SK-N-DZ (cell line): ENCODE measurements at places on chromosomes 16 and 17.

DNA sequence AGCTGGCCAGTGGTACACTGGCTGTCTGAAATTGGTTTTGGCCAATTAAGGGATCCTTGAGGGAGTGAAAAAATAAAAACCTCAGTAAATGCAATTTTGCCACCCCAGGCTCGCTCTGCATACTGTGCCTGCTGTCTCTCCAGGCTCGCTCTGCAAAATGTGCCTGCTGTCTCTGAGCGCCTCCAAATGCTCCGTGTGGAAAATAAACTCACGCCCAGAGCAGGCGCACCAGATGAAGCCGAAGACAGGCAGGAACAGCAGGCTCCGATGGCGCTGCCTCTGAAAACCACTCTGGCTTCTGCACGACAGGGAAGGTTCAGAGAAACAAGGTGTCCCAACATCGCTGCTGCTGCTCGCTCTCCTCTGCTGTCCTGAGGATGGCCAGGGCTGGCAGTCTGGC lies 29.1 kb downstream of the SNN start:
- no peak for DNase-seq

- DNase-seq, result no peak
Measured at GRCh38 chr17:17497065-17497844, 1.1 kb upstream of the RASD1 start.

GRCh38 chr16:17921357-17921978 lies 415.1 kb downstream of the NPIPA8 start:
- peak; percentile 10 for DNase-seq

DNA sequence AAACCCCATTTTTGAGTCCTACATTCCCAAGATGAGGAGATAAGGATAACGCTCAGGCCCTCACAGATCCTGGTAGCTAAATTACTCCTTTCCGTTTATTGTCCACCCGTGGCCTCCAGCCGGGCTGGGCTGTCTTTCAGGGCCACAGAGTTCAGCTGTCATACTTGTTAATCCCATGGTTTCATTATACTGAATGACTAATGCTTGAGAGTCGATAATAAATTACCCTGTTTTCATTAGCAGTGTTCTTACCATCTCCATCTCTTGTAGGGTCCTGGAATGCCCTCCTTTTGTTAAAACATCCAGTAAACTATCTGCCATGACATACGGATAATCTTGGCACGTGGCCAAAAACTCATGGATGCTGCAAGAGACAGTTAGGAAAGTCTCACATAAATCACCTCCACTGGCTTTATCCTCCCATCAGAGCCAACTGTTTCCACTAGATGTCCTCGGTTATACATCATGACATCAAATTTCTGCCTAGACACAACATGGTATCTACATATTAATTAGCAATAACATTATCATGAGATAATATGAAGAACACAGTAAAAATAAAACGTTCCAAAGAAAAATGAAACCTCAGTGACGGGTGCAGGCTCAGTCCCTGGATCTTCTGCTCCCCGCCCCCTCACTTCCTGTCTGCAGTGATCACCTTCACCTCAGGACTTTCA lies 45.3 kb downstream of the BRD7 start:
- no peak for DNase-seq

DNA sequence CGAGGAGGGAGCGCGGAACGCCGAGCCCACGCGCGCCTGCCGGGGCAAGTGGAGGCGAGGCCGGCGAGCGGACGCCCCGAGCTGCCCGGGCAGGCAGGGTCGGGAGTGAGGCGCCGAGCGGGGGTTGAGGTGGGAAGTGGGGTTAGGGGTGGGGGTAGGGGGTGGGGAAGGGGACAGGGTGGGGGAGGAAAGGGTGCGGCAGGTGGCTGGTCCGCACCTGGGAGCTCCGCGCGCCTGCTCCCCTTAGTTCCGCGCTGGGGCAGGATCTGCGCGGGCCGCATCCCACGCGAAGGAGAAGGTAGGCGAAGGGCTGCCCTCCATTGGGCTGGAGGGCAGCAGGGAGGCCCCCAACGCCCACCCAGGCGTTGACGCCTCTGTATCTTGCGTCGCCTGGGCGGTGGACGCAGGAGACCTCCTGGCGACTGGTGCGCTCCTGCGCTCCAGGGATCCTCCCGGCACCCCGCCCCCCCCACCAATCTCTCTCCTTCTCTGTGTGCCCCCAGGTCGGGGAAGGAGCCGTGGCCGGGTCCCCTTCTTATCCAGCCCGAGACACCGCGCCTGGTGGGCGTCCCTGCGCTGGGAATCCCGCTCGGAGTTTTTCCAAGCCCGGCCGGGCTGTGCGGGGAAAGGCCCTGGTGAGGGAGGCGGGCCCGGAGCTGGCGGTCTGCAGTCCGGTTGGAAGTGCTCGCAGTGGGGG lies 51.3 kb upstream of the AMZ2 start:
- no peak for DNase-seq

DNA sequence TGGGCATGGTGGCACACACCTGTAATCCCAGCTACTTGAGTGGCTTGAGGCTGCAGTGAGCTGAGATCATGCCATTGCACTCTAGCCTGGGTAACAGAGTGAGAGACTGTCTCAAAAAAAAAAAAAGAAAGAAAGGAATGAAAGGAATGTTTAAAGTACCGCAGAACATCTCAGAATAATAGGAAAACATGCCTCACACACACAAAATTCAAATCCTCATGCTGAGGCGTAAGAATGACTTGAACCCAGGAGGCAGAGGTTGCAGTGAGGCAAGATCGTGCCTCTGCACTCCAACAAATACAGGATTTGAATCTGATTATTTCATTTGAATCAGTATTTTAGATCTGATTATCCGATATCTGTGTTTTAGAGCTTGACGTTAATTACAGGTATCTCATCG lies 21.3 kb upstream of the GAA start:
- DNase-seq, result no peak

- no peak for DNase-seq
Measured at GRCh38 chr16:68860978-68861892, 17.9 kb downstream of the TANGO6 start.

GRCh38 chr16:55263271-55264250 lies 60.4 kb upstream of the IRX6 start:
- no peak for DNase-seq

GRCh38 chr17:58586009-58586644 lies 71.7 kb upstream of the MTMR4 start:
- no peak for DNase-seq

DNA sequence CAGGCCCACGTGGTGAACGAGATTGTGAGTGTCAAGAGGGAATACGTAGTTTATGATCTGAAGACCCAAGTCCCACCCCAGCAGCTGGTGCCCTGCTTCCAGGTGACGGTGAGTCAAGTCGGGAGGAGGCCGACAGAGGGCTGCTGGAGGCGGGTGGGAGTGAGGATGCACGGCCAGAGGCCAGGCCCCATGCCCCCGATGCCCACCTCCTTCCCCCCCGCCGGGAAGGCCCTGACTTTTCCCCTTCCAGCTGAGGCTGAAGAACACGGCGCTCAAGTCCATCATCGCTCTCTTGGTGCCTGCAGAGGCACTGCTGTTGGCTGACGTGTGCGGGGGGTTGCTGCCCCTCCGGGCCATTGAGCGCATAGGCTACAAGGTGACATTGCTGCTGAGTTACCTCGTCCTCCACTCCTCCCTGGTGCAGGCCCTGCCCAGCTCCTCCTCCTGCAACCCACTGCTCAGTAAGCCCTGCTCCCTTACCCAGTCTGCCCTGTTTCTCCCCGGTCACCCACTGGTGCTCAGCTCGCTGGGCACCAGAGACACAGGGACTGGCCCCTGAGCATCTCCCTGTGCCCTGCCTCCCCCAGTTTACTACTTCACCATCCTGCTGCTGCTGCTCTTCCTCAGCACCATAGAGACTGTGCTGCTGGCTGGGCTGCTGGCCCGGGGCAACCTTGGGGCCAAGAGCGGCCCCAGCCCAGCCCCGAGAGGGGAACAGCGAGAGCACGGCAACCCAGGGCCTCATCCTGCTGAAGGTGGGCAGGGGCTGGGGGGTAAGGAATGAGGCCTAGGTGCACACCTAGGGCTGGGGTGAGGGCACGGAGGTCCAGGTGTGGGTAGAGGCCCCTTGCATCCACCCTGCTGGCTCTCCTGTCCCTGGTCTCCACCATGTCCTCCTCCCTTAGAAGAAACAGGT lies 2.6 kb downstream of the ZACN start:
- DNase-seq, result no peak

GRCh38 chr16:9476744-9477143 lies 385.3 kb downstream of the HAPSTR1 start:
- DNase-seq, result no peak

GRCh38 chr16:21563676-21564075 lies 35.7 kb upstream of the METTL9 start:
- DNase-seq, result no peak

GRCh38 chr16:81571592-81572385 lies 127.2 kb downstream of the CMIP start:
- no peak for DNase-seq
